ENCODE measurements at places on chromosomes 2 and 18. TPM values are rescaled to one million over a fixed set of nuclear protein-coding genes. Genes with fewer than 3 reads are reported as not detected.

Gene PDE1A
- 7.7 TPM for total RNA-seq

Gene ACMSD
- not detected for total RNA-seq

Gene SCYGR8
- not detected for total RNA-seq

Gene NHEJ1
- 12.3 TPM for total RNA-seq

Gene FSHR
- total RNA-seq = not detected

Gene NAT8
- total RNA-seq = not detected

Gene TTN
- total RNA-seq = 5.4 TPM

Gene POTEC
- not detected for total RNA-seq

Gene UGGT1
- 35.0 TPM for total RNA-seq

Gene AFF3
- 9.7 TPM for total RNA-seq

Gene WDR12
- 38.9 TPM for total RNA-seq

GRCh38 chr2:149180226-149180875, 141.9 kb downstream of the LYPD6B start:
- H3K4me1 ChIP-seq = no peaks in the 10 kb centered on the region
- DNase-seq = no peak
- H3K4me3 ChIP-seq = no peak overlapping the region
- no peaks in the 10 kb centered on the region for H3K27me3 ChIP-seq

DNA sequence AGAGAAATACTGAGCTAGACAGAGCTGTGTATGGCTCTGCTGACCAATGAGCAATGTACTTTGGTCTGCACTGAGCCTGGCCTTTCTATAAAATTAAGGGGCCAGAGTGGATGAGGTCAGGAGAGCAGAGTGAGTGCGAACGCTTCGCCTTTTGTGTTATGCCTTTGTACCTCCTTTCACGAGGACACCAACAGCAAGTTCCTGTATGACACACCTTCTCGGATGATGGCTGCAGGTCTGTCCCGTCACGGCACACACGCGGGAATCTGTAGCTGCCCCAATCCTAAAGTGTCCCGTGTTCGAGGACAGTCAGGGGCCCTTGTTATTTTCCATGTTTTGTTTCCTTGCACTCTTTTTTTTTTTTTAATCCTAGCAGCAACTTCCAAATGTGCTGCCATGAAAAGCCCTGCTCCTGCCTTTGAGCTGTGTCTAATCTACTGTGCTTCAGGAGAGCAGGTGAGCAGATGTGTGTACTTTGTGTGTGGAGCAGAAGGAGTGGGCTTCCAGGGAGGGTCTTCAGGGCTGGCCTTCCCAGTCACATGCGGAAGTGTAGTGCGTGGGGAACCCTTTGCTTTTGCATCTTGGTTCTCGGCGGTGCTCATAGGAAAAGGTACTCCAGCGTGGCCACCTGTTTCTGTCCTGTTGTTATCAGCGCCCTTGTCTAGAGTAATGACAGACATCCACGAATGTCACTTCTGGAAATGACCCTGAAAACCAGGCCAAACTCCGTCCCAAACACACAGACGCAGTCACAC, 213.2 kb downstream of the NDUFA10 start:
- no peak overlapping the region for H3K27ac ChIP-seq
- no peaks in the 10 kb centered on the region for H3K36me3 ChIP-seq
- DNase-seq = no peak
- H3K27me3 ChIP-seq = no peaks in the 10 kb centered on the region

- peak; percentile 29 for DNase-seq
- no peak overlapping the region for H3K27ac ChIP-seq
- H3K4me3 ChIP-seq = no peak overlapping the region
- H3K4me1 ChIP-seq = no peaks in the 10 kb centered on the region
- no peaks in the 10 kb centered on the region for H3K36me3 ChIP-seq
Measured at GRCh38 chr2:75476761-75477160, 84.0 kb downstream of the EVA1A start.

- no peak overlapping the region for H3K4me3 ChIP-seq
- H3K27me3 ChIP-seq = no peaks in the 10 kb centered on the region
- H3K4me1 ChIP-seq = peaks cover 64% of the 10 kb centered on the region
- DNase-seq = no peak
Measured at GRCh38 chr18:13450289-13451212, 232.0 kb downstream of the LDLRAD4 start.

GRCh38 chr18:74963820-74964446, 245.0 kb downstream of the PTGR3 start:
- H3K4me3 ChIP-seq = no peak overlapping the region
- no peak overlapping the region for H3K27ac ChIP-seq
- no peaks in the 10 kb centered on the region for H3K27me3 ChIP-seq
- H3K4me1 ChIP-seq = no peaks in the 10 kb centered on the region
- H3K36me3 ChIP-seq = no peaks in the 10 kb centered on the region

GRCh38 chr18:64803471-64803870, 654.6 kb upstream of the LINC00305 start:
- H3K36me3 ChIP-seq = no peaks in the 10 kb centered on the region
- no peak for DNase-seq
- H3K27ac ChIP-seq = no peak overlapping the region
- H3K4me3 ChIP-seq = no peak overlapping the region
- H3K4me1 ChIP-seq = no peaks in the 10 kb centered on the region

DNA sequence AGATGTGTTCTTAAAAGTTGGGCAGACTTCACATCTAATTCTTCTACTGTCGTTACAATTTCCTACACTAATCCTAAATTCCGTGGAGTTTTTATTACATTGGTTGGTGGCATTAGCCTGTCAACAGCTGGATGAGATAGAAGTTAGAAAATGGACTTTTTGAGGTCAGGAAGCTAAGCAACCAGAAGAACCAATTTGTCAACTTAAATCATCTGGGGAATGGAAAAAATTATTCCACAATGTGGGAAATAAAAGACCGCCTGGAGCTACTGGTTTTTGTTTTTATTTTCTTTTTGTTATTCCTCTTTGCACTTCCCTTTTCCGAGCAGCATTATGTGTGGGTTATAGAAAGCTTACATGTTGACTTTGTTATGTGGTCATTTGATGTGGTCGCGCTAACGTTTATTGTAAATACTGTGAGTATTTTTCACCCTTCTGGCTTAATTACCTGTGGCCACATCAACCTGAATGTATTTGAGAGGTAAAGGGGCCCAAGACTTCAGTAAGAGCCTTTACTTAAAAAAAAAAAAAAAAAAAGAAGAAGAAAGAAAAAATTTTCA, 75.3 kb downstream of the PTPRM start:
- H3K27ac ChIP-seq = no peak overlapping the region
- no peaks in the 10 kb centered on the region for H3K27me3 ChIP-seq
- no peak overlapping the region for H3K4me3 ChIP-seq
- DNase-seq = no peak
- no peaks in the 10 kb centered on the region for H3K4me1 ChIP-seq

DNA sequence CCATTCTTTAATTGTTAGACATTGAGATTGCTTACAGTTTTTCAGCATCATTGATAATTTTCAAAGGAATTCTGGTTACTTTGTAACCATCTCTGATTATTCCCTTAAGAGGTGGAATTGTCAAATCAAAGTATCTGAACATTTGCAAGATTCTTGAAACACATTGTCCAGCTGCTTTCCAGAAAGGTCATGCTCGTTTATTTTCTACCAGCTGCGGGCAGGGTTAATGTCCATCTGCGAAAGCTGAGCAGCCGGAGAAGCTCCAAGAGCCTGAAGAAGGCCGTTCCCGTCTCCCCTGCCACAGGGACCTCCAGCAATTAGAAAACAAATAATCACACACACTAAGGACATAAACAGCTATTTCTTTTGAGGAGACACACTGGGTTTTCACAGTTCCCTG, 76.1 kb upstream of the TXNDC2 start:
- DNase-seq = no peak
- no peak overlapping the region for H3K4me3 ChIP-seq
- no peaks in the 10 kb centered on the region for H3K27me3 ChIP-seq
- no peak overlapping the region for H3K27ac ChIP-seq
- no peaks in the 10 kb centered on the region for H3K4me1 ChIP-seq
- no peaks in the 10 kb centered on the region for H3K36me3 ChIP-seq

GRCh38 chr2:52192656-52193055, 1160.7 kb upstream of the NRXN1 start:
- no peaks in the 10 kb centered on the region for H3K4me1 ChIP-seq
- no peaks in the 10 kb centered on the region for H3K36me3 ChIP-seq
- H3K27ac ChIP-seq = no peak overlapping the region
- no peak overlapping the region for H3K4me3 ChIP-seq
- no peak for DNase-seq

GRCh38 chr2:27703638-27704341, 40.1 kb downstream of the SLC4A1AP start:
- H3K36me3 ChIP-seq = no peaks in the 10 kb centered on the region
- H3K4me3 ChIP-seq = no peak overlapping the region
- peak; percentile 81 for DNase-seq
- H3K27me3 ChIP-seq = no peaks in the 10 kb centered on the region
- H3K27ac ChIP-seq = no peak overlapping the region

DNA sequence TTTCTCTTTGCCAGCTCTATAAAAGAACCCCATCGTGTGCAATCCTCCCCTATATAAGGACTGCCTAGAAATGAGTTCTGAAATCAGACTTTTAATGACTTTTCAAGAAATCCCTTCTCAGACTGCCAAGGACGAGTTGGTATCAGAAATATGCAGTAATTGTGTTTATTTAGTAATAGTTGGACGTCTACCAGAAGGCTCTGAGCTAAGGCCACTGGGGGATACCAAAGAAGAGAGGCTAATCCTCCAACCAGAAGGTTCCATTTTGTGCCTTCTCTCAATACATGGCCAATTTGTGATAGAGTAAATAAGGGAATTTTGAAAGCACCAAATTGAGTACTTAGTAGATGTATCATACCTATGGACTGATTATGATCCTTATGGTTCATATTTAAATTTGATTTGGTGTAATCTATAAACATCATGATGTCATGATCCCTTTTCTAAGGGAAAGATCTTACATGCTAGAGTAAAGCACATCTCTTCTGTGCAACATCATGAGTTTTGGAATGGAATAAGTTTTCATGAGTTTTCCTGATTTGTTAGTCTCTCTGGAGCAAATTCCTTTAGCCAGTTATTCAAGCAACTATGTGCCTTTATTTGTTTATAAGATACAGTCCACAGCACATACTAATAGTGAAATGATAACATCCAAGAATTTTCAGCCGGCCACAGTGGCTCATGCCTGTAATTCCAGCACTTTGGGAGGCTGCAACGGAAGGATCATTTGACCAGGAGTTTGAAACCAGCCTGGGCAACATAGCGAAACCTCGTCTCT, 82.2 kb upstream of the LTBP1 start:
- H3K27me3 ChIP-seq = no peaks in the 10 kb centered on the region
- no peak for DNase-seq
- no peak overlapping the region for H3K27ac ChIP-seq

- H3K27ac ChIP-seq = no peak overlapping the region
- no peak overlapping the region for H3K4me3 ChIP-seq
- no peaks in the 10 kb centered on the region for H3K4me1 ChIP-seq
- H3K27me3 ChIP-seq = no peaks in the 10 kb centered on the region
- no peaks in the 10 kb centered on the region for H3K36me3 ChIP-seq
- DNase-seq = no peak
Measured at GRCh38 chr2:235966932-235967757, 201.0 kb downstream of the GBX2 start.

DNA sequence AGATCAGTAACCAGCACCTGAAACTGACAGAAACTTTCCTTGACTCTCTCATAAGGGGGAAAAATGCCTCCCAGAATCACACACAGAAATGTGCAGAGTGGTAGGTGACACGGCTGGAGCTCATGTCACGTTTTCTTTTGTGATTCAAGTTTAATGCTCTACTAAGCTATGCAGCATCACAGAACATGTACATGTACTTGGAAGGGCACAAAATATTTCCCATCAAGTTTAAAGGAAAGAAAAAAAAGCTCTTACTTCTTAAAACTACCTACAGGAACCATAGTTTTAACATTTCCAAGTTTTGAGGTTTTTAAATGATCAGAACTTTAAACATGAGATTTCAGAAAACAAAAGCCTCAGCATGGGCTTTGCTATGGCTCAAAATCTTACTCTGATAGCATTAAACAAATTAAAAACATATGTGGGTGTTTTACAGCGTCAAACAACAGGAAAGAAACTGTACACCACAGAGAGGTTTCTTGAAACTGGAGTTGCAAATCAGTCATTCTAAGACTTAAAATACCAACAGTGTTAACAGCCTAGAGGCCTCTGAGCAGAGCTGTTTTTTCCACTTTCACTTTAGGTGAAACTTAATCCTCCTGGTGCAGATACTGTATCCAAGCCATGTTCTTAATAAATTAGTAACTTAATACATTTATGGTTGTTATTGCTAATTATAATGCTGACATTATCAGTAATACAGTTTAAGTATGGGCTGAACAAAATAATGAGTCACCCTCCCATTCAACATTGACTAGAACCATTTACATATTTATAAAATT, 30.1 kb downstream of the MBP start:
- H3K27ac ChIP-seq = peak overlapping the region; percentile 87
- no peak for DNase-seq
- peaks cover 4% of the 10 kb centered on the region for H3K36me3 ChIP-seq
- H3K4me1 ChIP-seq = peaks cover 80% of the 10 kb centered on the region
- H3K4me3 ChIP-seq = no peak overlapping the region

- no peaks in the 10 kb centered on the region for H3K36me3 ChIP-seq
- H3K27me3 ChIP-seq = no peaks in the 10 kb centered on the region
- no peak overlapping the region for H3K27ac ChIP-seq
- no peaks in the 10 kb centered on the region for H3K4me1 ChIP-seq
- peak overlapping the region; percentile 16 for H3K4me3 ChIP-seq
- DNase-seq = no peak
Measured at GRCh38 chr2:43675646-43676321, 445 bp downstream of the C1GALT1C1L start.

GRCh38 chr18:13530879-13531387, 195.4 kb downstream of the FAM210A start:
- no peak overlapping the region for H3K4me3 ChIP-seq
- peaks cover 18% of the 10 kb centered on the region for H3K4me1 ChIP-seq
- H3K36me3 ChIP-seq = peaks cover 27% of the 10 kb centered on the region
- H3K27ac ChIP-seq = no peak overlapping the region
- H3K27me3 ChIP-seq = no peaks in the 10 kb centered on the region
- no peak for DNase-seq

Measured in thymus (tissue), 14 donors.